ENCODE measurements at places on chromosomes 2 and 18.
A peak's percentile ranks its signal among the peaks of the same experiment; 100 is the strongest.

- no peak for DNase-seq
- H3K4me1 ChIP-seq: no peaks in the 10 kb centered on the region
- H3K36me3 ChIP-seq: no peaks in the 10 kb centered on the region
- peaks cover 3% of the 10 kb centered on the region for H3K27me3 ChIP-seq
- H3K4me3 ChIP-seq: no peak overlapping the region
These were observed 182.5 kb downstream of the C1D start for GRCh38 chr2:67880291-67880761.

DNA sequence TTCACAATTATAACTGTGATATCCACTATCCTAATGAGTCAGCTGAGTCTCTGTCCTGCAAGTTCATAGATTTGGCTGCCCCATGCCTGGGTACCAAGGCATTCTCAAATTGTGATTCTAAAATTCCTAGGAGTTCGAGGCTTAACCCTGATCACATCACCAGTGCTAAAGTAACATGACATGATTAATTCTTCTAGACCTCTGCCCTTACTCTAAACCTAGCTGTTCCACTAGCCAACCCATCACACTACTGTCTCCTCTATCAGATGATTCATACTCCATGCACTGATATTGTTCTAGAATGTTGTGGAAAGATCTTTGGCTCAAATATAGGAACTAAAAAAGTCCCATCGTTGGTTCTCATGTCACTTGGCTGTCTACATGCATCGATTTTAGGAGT, 487.6 kb downstream of the PIK3C3 start:
- no peak for DNase-seq
- H3K36me3 ChIP-seq: no peaks in the 10 kb centered on the region
- H3K4me1 ChIP-seq: no peaks in the 10 kb centered on the region
- H3K27me3 ChIP-seq: peaks cover 1% of the 10 kb centered on the region
- no peak overlapping the region for H3K4me3 ChIP-seq

DNA sequence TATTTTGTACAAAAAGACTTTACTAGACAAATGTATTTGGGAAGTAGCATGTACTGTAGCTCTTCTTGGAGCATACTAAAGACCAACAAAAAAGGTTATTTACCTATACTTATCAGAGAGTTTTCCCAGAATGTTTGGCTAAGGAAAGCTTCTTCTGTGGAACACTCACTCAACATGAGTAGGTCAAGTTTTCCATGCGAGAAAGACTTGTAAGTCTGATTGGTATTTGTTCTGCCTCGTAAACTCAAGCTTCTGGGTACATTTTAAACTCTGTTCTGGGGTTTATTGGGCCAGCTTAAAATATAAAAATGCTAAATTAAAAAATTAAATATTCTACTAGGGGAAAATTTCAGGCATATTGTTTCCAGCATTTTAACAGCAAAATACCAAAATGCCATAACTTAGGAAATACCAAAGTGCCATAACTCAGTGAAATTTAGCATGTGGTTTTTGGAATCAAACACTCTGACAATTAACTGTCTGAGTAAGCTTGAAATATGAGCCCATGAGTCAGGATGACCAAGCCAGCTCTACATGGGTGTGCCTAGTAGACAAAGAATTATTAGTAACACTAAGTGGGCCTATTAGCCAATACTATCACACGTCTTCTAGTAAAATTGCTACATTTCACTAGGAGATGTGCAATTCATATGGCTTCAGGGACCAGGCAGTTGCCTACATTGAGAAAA, 47.3 kb upstream of the SERPINE2 start:
- no peak overlapping the region for H3K27ac ChIP-seq
- H3K27me3 ChIP-seq: peaks cover 2% of the 10 kb centered on the region
- DNase-seq: no peak
- H3K36me3 ChIP-seq: peaks cover 1% of the 10 kb centered on the region
- H3K4me1 ChIP-seq: no peaks in the 10 kb centered on the region

DNA sequence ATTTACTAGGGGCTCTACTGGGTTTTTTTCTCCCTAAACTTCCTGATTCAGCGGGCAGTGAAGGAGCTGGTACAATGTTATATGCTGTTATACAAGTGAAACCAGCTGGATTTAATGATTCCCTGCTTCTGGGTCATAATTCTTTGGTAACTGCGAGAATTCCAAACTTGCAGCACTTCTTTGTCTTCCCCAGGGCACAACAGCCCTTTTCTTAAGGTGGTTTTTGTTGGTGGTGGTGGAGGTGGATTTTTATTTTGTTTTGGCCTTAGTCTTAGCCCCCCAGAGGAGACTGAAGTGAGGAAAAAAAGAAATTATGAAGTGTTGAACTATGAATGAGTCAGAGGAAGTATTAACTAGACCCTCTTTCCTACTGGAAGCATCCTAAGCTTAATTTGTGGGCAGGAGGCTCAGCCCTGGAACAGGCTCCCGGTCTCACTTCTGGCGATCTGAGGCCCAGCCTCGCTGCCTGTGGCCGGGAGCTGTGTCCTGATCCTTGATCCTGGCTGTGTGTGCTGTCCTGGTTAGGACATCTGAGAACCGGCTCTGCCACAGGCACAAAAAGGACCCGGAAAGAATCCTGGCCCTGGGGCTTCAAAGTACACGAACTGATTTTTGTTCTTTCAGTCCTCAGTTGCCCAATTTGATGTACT, 141.9 kb downstream of the LYPD6B start:
- H3K4me3 ChIP-seq: no peak overlapping the region
- peaks cover 8% of the 10 kb centered on the region for H3K27me3 ChIP-seq

DNA sequence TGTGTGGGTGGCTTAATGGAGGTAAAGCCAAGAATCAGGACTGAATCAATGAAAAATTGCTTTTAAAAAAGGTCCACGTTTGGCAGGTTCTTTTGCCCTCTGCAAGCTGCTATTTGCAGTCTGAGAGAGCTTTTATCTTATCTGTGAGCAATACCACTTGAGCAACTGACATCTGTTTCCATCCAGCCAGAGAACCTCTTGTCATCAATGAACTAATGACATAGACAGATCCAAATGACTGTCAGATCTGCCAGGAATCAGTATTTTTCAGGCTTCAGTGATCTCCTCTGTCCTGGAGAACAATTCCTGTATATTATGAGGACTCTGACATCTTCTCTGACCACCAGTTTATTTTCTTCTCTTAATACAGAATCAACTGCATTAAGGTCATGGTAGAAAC, 608.1 kb downstream of the LRP1B start:
- no peaks in the 10 kb centered on the region for H3K36me3 ChIP-seq
- H3K27me3 ChIP-seq: no peaks in the 10 kb centered on the region
- no peak overlapping the region for H3K27ac ChIP-seq

GRCh38 chr2:3254442-3254941, 123.1 kb downstream of the EIPR1 start:
- peaks cover 13% of the 10 kb centered on the region for H3K4me1 ChIP-seq
- H3K4me3 ChIP-seq: peak overlapping the region; percentile 63
- H3K27ac ChIP-seq: peak overlapping the region; percentile 84

DNA sequence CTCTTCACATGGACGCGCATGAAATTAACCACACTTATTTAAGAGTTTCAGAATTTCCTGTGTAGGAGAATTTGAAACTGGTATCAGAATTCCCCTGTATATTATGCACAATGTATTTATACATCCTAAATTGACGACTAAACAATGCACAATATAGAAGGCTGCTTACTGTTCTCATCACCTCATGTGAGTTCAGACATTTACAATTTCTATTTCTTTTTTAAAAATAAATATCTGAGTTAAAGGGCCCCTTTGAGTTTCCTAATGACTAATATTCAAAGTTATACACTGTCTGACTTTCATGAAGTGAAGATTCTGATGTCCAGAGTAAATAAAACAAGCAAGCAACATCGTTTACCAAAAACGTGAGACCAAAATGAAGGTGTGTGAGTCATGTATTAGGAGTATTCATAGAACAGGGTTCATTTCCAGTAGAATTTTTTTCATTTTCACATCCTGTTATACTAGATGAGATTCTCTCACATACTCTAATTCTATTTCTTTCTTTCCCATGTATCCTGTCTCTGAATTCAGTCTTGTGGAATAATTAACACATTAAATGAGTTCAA, 406.2 kb downstream of the NUP35 start:
- H3K4me3 ChIP-seq: no peak overlapping the region
- H3K27ac ChIP-seq: no peak overlapping the region
- H3K36me3 ChIP-seq: no peaks in the 10 kb centered on the region
- H3K4me1 ChIP-seq: no peaks in the 10 kb centered on the region

DNA sequence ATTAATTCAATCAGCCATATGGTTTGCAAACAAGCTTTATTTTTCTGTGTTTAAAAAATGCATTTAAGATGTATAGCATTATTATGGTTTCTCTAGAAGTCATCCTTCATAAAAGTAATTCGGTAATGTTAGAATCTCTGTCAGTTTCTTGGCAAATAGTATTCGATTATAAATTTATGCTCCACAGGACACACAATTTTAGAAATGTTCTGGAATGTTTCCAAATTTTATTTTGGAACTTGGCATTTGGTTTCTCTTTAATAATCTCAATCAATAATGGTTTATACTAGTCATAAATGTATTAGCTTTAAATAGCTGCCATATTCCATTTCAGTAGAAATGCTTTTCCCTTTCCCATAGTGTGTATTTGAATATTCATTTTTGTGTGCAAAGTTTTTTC, 156.4 kb downstream of the PLCL1 start:
- H3K27ac ChIP-seq: no peak overlapping the region
- no peaks in the 10 kb centered on the region for H3K27me3 ChIP-seq
- H3K36me3 ChIP-seq: no peaks in the 10 kb centered on the region
- no peak overlapping the region for H3K4me3 ChIP-seq
- no peak for DNase-seq

DNA sequence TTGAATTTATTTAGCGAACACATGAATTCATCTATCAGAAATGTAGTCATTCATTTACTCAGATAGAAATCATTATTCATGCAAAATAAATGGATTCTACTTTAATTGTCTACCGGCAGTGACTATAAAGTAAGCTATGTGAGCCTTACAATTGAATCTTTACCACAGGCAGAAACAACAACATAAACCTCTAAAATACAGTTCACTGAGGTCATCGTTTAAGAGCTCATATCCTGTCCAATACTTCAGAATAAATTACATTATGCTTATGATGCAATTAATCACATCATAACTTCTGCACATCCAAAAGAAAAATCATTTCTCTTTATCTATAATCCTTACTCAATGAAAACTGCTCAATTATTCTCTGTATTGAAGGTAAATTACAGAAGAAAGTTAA, 244.7 kb downstream of the HNMT start:
- no peaks in the 10 kb centered on the region for H3K4me1 ChIP-seq
- no peaks in the 10 kb centered on the region for H3K27me3 ChIP-seq

GRCh38 chr2:140338795-140339194, 1558.6 kb upstream of the NXPH2 start:
- DNase-seq: no peak
- H3K4me3 ChIP-seq: no peak overlapping the region
- no peak overlapping the region for H3K27ac ChIP-seq
- no peaks in the 10 kb centered on the region for H3K36me3 ChIP-seq
- no peaks in the 10 kb centered on the region for H3K4me1 ChIP-seq

GRCh38 chr2:55885127-55885943, 38.2 kb downstream of the EFEMP1 start:
- no peak overlapping the region for H3K4me3 ChIP-seq
- H3K36me3 ChIP-seq: no peaks in the 10 kb centered on the region
- no peaks in the 10 kb centered on the region for H3K4me1 ChIP-seq
- no peak overlapping the region for H3K27ac ChIP-seq
- H3K27me3 ChIP-seq: no peaks in the 10 kb centered on the region

DNA sequence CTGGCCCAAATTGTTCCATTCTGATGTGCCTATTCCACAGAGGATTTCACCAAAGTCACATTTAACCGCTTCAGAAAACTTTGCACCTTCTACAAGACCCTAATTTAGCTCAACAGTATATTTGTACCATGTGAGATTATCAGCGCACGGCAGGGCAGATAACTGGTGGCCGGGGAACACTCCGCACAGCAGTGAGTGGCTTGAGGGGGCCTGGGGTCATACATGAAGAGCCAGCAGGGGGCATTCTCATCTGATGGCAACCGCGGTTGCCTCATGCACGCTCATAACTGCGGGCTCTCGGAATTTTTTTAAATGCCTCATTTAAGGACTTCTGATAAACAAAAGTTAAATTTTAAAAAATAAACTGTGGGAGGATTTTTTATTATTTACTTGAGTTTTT, 84.1 kb downstream of the BIN1 start:
- peaks cover 12% of the 10 kb centered on the region for H3K27me3 ChIP-seq
- H3K4me1 ChIP-seq: peaks cover 9% of the 10 kb centered on the region
- H3K27ac ChIP-seq: no peak overlapping the region
- DNase-seq: no peak
- H3K4me3 ChIP-seq: no peak overlapping the region

DNA sequence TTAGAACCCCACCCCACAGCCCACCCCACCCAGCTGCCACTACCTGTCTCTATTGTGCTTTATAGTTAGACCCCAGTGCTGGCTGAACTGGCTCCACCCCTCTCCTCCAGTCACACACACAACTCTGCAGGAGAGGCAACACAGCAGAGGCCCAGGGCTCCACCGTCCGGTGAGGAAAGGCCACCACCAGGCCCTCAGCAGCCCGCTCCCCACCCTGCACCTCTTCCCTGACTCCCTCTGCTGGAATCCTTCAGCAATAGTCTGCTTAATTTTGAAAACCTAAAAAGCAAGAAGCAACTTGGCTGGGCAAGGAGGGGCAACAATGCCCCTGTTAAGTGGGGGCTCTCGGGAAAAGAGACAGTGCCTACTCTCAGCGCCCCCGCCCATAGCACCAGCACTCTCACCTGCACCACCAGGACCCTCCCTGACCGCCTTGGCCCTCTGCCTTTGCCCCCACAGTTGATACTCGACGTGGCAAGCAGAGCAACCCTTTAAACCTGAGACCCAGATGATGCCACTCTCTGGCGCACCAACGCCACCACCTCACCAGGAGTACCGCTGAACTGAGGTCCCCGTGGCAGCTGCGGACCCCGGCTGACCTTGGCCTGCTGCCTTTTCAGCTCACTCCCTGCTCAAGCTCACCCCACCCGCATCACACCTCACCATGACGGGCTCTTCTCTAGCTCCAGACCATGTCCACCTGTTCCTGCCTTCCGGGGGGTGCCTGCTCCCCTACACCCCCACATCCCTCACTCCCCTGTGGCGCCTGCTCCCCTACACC, 45.7 kb downstream of the NDUFA10 start:
- no peak overlapping the region for H3K4me3 ChIP-seq
- H3K27me3 ChIP-seq: no peaks in the 10 kb centered on the region
- H3K36me3 ChIP-seq: peaks cover 45% of the 10 kb centered on the region
- peak overlapping the region; percentile 20 for H3K27ac ChIP-seq

DNA sequence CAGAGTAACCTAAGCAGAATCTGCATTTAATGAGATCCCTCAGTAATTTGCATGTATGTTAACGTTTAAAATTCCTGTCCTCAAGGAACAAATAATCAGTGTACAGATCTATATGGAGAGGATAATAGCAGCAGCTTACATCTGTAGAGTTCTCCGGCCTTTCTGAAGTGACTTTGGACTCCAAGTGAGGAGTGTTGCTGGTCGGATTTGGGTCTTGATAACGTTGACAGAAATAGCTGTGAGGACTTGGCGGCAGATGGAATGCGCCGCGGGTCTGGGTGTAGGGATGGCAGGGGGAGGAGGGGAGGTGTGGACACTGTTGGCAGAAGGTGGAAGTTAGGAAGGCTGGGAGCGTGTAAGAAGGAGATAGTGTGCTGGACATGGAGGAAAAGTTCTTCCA, 170.9 kb upstream of the GATA6 start:
- no peaks in the 10 kb centered on the region for H3K36me3 ChIP-seq
- H3K4me3 ChIP-seq: no peak overlapping the region
- no peak overlapping the region for H3K27ac ChIP-seq
- DNase-seq: no peak
- H3K4me1 ChIP-seq: no peaks in the 10 kb centered on the region

- H3K27me3 ChIP-seq: peaks cover 3% of the 10 kb centered on the region
- no peak overlapping the region for H3K4me3 ChIP-seq
- DNase-seq: no peak
- no peaks in the 10 kb centered on the region for H3K36me3 ChIP-seq
- no peak overlapping the region for H3K27ac ChIP-seq
- H3K4me1 ChIP-seq: peaks cover 25% of the 10 kb centered on the region
These were observed 23.9 kb downstream of the DOK1 start for GRCh38 chr2:74578408-74578807.
